Cortex of kidney (tissue), 1 donor: ENCODE measurements at places on chromosomes 13 and 19.

- no peak for DNase-seq
These were observed 155.0 kb downstream of the POSTN start for GRCh38 chr13:37443538-37443937.

DNA sequence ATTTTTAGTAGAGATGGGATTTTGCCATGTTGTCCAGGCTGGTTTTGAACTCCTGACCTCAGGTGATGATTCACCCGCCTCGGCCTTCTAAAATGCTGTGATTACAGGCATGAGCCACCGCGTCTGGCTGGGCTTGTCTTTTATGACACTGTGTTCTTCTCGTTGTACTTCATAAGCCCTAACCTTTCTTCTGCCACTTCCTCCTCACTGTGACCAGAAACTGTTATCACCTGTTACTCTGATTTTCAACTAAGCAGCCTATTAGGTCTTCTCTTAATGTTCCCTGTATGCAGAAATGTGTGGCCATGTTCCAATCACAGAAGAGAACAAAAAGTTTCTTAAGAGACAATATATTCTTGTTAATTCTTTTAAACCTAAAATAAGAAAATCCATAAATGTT, 16.4 kb downstream of the ZNF790 start:
- DNase-seq: no peak

DNA sequence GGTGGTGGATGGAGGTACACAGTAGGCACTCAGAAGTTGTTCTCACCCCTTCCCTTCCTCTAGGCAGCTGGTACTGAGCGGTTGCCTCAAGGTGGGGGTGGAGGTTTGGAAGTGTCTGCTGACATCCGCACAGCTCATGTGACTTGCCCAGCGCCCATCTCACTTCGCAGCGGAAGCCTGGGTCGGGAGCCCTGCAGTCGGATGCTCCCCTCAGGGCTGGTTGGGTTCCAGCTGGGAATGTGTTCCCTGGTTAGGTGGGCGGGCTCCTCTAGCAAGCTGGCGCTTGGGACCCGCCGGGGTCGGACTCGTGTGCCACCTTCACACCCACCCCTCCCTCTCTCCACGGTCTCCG, 10.2 kb downstream of the PPP1R37 start:
- DNase-seq: no peak

- DNase-seq: no peak
These were observed 21.3 kb upstream of the MTRF1 start for GRCh38 chr13:41284512-41285288.

GRCh38 chr13:98796798-98797197, 44.3 kb upstream of the SLC15A1 start:
- DNase-seq: no peak

- no peak for DNase-seq
These were observed 5.3 kb upstream of the HCN2 start for GRCh38 chr19:584240-585001.

DNA sequence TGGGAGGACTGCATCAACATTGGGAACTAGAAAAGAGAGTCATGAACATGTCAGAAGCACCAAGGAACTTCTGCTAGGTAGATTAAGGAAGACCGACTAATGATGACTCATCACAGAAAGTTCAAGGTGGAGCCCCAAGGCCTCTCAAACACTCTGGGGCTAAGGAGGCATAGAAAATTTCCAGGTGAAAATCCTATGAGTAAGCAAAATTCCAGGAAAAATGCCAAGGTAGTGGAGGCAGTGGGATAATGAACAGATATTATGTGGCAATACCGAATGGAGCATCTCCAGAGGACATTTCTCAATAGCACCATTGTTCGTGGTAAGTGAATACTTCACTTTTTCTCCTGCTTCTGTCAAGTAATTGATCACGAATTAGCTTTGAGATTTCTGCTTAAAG, 336.5 kb downstream of the MZT1 start:
- DNase-seq: no peak
